ENCODE measurements at places on chromosomes 7 and 10.

- peak; percentile 18 for DNase-seq
These were observed 189.7 kb downstream of the TCF7L2 start for GRCh38 chr10:113139699-113140098.

DNA sequence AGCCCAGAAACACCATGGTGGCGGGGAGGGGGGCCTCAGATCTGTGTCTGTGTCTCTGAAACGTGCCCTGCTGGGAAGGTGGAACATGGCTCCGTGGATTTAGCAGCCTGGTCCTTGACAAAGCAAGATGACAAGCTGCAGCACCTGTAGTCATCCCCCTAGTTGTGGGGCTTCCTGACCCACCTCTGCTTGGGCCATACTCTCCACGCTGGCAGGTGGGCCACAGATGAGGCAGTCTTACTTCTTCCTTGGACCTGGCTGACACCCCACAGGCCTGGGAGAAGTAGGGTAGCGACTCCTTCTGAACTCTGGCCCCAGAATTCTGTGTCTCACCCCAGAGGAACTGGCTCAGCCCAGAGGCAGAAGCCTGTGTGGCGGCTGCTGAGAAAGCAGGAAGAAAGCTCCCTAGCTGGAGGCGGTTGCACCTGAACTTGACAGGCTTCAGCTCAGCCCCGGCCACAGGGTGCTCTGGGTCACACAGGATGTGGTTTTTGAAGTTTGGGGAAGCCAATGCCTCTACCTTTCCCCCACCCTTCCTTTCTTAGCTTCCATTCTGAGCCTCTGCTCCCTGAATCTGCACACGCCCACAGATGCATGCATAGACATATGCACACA is 113.9 kb downstream of the ABLIM1 start:
- peak; percentile 87 for DNase-seq

DNA sequence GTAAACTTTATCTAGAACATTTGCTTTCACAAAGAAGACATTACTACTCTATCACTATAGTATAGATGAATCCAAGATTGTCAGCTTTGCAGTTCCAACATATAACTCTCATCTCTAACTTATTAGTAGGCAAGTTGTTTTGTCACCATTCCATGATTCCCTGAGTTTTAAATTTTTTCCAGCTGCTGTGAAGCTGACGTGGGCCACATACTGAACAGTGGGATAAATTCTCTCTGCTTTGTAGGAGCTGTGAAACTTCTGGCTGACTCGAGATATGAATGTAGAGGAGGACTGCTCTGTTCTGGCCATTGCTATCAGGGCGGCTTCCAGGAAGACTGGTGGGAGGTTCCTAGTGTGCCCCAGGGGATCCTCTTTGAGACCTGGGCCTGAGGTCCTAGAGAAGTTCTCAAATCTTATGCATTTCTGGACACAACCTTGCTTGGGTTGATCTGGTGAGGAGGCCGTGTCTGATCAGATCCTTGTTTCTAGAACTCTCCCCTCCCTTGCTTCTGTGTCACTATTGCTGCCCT is 58.0 kb downstream of the LSMEM1 start:
- DNase-seq = no peak

GRCh38 chr7:158525648-158526484 is 61.8 kb downstream of the PTPRN2 start:
- DNase-seq = no peak
